ENCODE measurements at places on chromosomes 2 and 18.

DNA sequence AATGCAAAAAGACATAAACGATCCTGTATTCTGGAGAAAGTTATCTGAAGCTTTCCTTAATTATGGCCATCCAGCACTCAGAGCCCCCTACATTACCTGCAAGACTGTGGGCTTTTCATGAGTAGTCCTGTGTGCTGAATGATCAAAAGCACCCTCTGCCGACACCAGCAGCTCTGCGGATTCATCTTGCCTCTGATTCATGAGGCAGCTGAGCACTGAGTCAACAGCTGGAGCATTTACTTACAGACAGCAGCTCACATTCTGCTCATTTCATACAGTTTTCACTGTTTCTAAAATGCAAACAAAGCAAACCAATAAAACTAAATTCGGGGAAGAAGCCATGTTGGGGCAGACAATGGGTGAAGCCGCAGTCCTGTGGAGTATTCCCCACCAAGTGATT lies 886.5 kb downstream of the CNTNAP5 start:
- no peak for DNase-seq

DNA sequence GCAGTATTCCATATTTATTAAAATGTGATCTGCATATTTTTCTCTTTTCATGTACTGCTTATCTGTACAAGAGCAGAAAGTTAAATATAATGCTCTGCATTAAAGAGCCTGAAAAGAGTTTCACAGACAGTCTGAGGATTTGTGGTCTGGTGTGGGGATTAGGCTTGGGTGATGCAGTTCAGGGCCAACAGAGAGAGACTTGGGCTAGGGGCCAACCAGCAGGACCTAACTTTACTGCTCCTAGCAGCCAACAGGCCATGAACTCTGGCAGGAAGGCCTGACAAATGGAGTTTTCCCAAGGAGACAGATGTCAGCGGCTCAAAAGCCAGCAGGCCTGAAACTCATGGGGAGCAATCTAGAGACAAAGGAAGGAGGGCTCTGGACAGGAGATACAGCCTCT lies 169.6 kb downstream of the LRRTM1 start:
- no peak for DNase-seq

GRCh38 chr2:101408925-101409324 lies 21.6 kb upstream of the CREG2 start:
- no peak for DNase-seq

- no peak for DNase-seq
These were observed 22.3 kb downstream of the IL1B start for GRCh38 chr2:112814278-112814677.

- no peak for DNase-seq
These were observed 73.3 kb upstream of the PNPT1 start for GRCh38 chr2:55766947-55767346.

DNA sequence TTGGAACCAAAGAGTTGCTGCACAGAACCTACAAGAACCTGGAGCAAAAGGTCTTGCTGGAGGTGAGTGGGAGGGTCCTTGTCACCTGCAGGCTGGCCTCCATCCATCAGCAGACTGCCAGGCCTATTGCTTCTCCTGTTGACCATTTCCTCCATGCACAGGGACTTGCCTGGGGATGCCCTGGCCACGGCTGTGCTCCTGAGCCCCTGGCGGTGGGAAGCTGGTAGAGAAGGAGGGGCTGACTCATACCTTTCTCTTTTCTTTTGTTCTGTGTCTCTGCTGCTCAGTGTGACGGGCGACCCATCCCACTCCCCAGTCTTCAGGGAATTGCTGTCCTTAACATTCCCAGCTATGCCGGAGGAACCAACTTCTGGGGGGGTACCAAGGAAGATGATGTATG lies 102.6 kb downstream of the DGKD start:
- no peak for DNase-seq

DNA sequence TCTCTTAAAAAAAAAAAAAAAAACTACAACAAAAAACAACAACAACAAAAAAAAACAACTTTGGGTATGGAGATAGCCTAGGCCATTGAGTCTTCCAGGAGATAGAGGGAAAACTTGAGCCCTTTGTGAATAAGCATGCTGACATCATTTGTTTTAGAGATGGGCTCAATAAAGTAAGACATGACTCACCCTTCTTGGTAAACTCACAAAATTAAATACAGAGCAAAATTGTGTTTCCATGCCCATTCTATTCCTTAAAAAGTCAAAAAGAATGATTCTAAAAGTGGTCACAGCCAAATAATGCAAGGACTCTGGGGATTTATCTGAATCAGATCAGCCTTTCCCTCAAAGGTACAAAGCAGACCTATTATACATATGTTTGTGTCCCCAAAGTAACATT lies 117.4 kb downstream of the ETAA1 start:
- DNase-seq: peak; percentile 33

DNA sequence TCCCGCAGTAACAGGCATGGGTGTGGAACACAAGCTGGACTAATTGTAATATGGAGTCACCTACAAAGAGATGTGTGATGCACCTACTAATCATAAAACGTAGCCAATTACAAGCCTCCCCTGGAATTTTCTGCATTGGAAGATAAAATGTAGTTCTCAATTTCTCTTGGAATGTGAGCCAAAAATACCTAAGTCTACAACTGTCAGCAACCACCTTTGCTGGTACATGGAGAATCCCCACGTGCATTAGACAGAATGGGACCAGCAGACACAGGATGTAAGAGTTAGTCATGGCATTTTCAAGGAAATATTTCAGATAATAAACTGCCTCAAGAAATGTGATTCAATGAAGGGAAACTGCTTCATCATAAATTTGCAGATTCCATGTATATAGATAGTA lies 85.6 kb upstream of the DCC start:
- DNase-seq: no peak
